DMS 273 treated with DMSO at 0.1 percent for 48 hours (cell line): ENCODE measurements at places on chromosomes 6 and 20.

GRCh38 chr6:142784344-142784743, 160.6 kb downstream of the HIVEP2 start:
- no peak for DNase-seq

- DNase-seq = no peak
These were observed 271.4 kb downstream of the DOK5 start for GRCh38 chr20:54746796-54747195.

DNA sequence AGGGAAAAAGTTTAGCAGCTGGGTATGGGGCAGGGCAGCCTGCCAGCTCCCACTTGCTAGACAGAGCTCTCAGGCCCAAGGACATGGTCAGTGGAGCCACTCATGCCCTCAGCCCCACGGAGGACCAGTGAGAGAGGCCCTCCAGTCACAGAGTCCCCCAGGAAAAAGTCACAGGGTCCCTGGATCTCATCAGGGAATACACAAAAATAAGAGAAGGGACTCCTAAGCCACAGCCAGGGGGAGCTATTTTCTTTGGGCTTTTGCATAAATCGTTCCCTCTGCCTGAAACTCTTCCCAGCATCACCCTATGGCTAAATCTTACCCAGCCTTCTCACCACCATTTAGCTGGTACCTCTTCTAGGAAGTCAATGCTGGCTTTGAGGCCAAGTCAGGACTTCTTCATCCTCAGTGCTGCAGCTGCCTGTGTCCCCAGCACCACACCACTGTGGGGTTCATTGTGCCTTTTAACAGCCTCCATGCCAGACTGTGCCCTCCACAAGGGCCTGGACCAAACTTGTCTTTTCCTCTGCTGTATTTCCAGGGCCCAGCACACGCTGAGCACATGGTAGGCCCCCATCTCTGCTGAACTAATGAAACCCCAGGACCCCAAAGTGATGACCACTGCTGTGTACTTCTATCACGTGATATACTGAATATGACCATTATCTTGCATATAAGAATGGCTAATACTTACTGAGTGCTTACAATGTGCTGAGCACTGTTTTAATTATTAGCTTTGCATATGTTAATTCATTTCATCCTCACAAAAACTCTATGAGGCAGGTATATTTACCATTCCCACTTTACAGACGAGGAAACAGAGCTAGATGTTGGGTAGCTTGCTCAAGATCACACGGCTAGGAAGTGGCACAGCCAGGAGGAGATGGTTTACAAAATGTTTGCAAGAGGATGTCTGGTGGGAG, 2.0 kb downstream of the ZNF335 start:
- peak; percentile 52 for DNase-seq

GRCh38 chr6:82553863-82554531, 190.4 kb downstream of the TPBG start:
- DNase-seq = no peak

DNA sequence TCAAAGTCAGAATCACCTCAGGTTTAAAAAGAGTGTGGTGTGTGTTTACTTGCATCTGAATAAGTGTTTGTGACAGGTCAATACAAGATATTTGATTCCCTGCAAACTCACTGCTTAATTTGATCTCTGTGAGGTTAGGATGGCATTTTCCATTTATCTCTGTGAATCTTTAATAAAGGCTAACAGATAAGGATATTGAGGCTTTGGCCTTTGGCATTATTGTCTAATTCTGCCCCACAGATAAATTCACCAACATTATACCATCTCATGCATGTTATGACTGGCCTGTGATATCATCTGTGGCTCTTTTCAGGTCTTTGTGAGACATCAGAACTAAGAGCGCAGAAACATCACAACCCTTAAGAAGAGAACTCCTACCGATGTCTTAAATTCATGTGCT, 84.7 kb downstream of the TRMT6 start:
- no peak for DNase-seq

DNA sequence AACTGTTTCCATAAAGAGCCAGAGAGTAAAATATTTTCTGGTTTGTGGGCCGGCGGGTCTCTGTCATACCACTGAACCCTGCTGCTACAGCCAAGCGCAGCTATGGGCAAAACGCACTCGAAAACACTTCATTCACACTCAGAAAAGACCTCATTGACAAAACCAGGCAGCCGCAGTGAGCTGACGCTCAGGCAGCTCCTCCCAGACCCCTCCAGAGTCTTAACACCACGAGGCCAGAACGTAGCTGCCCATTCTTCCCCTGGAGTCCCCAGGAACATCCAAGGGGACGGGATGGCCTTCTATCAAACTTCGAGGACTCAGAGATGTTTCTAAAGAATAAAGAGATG, 35.6 kb upstream of the ZBP1 start:
- DNase-seq = no peak

DNA sequence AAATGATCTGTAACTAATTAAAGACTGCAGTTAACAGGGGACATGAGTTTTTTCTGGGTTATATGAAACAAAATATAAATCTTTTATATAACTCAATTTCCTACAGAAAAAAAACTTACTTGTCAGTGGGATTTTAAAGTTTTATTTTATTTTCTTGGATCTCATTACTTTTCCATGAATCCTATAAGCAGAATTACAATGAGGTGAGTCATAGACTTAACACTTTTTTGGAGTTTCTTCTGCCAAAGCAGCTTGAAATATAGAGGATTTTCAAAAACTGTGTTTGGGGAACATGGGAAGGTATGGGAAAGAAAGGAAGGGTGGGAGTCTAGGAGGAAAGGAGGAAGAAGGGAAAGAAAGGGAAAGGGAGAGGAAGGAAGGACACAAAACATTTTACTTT, 130.7 kb downstream of the AIG1 start:
- no peak for DNase-seq

DNA sequence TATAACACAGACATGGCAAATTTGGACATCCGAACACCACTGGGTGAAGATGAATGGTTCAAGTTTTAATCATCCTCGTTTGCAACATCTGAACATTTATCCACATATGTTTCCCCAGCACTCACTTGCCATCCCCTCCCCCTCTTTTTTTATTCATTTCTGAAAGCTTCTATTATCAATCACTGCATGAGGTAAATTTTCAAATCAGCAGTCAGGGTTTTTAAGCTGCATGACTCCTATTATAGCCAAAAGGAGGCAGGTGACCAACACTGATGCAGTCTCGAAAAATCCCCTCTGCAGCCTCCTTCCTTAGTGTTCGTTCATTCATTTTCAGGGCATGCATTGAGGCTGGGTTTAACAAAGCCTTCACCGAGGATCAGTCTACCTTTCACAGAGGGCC, 530.8 kb upstream of the JARID2 start:
- no peak for DNase-seq

DNA sequence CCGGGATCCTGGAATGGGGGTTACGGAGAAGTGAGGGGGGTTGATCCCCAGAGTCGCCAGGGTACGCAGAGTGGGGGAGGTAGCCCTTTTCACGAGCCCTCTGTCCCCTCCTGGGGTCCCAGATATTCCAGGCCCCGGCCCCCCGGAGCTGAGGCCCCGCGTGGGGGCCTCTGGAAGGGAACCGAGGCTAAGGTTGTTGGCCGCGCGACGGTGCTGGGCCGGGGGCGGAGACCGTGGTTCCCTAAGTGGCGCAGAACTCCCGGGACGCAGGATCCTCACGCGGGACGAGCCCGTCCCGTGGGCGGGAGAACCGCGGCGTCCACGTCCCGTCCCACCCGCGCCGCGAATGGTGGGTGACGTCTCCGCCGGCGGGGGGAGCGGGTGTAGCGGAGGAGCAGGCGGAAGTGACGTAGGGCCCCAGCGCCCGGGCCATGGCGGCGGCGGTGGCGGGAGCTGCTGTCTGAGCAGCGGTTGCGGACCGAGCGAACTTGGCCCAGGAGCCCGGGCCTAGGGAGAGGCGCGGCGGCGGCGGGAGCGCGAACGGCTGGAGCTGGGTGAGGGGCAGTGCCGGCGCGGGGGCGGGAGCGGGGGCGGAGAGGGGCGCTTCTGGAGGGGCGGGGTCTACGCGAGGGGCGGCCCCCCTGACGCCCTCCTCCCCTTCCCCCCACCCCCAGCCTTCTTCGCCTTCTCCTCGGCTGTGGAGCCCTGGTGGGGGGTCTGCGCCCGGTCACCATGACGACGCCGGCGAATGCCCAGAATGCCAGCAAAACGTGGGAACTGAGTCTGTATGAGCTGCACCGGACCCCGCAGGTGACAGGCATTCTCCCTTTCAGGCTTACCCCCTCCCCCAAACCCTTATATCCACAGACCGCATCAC, at the start of gene RING1:
Gene RING1 (plus strand): TSS at position 410 of the 877 bp plus-strand sequence. CDS start 323 bp downstream, at position 733.
- peak; percentile 21 for DNase-seq

DNA sequence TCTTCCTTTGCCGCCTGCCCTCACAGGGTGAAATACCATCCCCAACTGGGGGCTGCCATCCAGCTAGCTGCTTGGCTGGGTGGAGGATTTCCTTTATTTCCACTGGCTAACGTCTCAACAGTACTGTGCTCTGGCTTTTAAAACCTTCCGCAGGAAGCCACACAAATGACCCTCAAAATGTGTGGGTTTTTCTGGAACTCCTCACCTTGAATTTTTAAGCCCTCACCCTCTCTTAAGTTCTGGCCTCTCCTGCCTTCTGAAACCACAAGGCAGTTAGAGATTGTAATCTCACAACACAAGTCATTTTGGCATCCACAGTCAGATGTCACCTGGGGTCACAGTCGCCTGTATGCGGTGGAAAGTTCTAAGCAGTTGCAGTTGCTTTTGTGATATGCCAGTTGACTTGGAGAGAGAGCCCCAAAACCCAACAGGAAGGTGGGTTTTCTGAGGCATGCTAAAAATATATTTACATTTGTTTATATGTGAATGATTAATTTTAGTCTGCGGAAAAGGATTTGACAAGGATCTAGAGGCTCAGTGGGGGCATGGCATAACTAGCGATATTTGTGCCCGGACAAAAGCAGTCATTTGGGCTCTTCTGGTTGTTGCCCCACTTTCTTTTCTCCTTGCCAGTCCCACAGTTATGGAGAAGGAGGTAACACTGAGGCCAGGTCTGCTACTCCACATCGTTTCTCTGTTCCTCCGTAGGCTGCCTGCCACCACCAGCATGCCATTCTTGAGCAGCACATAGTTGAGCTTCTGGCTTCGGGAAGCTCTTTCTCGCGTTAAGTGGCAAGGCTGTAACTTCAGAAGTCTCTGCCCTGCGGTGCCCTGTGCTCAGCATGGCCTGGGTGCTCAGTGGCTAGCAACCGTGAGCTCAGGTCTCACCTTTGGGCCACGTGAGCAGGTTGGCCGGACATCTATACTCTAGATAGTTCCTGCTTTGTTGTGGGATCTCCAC, 335.3 kb downstream of the CD83 start:
- peak; percentile 73 for DNase-seq

- DNase-seq = peak; percentile 48
These were observed 31.5 kb downstream of the PMEPA1 start for GRCh38 chr20:57678340-57678739.

GRCh38 chr20:31515775-31516107, 1.5 kb downstream of the HM13 start:
- DNase-seq = no peak

- no peak for DNase-seq
These were observed 51.1 kb upstream of the TMEM170B start for GRCh38 chr6:11486486-11486885.

- DNase-seq = no peak
These were observed 96.9 kb downstream of the RFX6 start for GRCh38 chr6:116973976-116974375.

DNA sequence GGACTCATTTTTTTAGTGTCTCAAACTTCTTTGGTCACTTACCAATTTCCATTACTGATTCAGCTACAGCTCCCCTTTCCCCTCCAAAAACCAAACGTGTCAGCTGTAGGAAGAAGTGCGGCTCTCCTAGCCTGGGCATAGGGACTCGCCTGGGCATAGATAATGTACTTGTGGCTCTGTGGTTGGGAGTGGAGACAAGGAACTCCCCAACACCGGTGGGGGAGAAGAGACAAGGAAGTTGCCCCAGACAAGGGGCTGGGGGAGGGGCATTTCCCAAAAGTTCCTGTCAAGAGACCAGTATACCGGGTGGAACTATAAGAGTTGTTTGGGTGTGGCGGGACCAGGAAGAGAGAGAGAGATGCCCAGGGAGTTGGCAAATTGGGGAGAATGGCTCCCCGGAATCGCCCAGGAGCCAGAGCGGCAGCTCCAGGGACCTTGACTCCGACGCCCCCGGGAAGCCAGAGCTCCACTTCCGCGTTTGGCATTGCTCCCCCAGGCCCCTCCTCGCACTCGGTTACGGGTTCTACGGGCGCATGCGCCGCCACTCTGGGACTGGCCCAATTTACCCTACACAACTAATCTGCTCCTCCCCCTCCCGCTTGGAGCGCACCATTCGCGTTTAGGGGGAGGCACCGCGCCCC, 871 bp upstream of the ZFAND3 start:
- DNase-seq = peak; percentile 93

- DNase-seq = no peak
These were observed 108.2 kb downstream of the UST start for GRCh38 chr6:148854992-148855391.

DNA sequence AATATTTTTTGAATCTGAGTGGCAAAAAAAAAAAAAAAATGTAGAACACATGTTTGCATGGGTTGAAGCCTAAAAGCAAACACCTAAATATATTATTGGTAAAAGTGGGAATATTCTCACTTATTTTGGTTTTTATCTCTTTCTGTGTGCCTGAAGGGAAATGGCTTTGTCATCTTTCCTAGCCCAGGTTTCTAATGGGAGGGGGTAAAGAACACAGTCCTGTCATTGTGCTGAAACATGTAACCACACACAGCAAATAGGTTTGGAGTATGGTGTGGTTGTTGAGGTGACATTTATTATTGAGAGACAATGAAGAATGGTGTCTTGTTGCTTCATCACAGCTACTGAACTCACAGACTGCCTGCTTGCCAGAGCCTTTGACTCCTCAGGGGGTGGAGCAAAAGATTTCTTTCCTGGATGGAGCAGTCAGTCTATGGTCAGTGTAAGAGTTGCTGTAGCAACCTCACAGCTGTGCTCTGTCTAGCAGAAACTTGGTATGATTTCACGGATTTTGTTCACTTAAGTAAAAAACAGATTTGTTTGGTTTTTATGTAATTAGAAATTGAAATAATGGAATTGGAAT, 70.2 kb downstream of the CEP57L1 start:
- DNase-seq = no peak

DNA sequence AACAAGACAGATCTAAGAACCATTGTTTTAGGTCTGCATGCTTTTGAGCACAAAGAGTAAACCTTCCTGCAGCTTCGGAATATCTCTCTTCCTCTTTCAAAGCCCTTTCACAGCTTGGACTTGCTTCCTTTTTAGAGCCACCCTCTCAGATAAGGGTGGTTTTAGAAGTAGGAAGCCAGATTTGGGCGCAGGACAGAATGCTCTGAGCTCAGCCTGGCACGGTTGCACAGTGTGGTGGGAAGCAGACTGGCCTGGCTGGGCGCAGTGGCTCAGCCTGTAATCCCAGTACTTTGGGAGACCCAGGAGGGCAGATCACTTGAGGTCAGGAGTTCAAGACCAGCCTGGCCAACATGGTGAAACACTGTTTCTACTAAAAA, 35.6 kb upstream of the PNRC1 start:
- no peak for DNase-seq

GRCh38 chr6:129641344-129641743, 68.6 kb downstream of the ARHGAP18 start:
- DNase-seq = no peak

- peak; percentile 47 for DNase-seq
These were observed at the start of gene MRPS18A for GRCh38 chr6:43687437-43688347. Gene MRPS18A (minus strand): TSS chr6:43687791. CDS start chr6:43687779, 12 bp downstream.
